Occipital lobe (tissue), 3 donors: ENCODE measurements at places on chromosomes 2 and 18.

DNA sequence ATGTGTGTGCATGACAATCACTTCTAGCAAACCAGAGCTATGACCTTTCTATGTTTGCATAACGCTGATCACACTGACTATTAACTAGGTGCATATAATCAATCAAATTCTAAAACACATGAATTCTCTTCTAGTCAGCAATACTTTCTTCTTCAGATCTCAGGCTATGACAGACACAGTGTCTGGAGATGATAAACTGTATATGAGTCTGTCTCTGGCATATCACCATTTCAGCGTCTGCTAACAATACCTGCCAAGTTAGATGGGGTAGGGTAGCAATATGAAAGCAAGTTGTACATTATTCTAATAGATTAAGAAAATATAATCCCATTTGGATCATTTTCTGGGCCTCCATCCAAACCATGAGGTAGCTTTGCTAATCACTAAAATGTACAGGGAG lies 354.2 kb upstream of the EPHA4 start:
- DNase-seq: no peak

- DNase-seq: no peak
Observed at GRCh38 chr2:1140389-1141003, 189.8 kb downstream of the SNTG2 start.

DNA sequence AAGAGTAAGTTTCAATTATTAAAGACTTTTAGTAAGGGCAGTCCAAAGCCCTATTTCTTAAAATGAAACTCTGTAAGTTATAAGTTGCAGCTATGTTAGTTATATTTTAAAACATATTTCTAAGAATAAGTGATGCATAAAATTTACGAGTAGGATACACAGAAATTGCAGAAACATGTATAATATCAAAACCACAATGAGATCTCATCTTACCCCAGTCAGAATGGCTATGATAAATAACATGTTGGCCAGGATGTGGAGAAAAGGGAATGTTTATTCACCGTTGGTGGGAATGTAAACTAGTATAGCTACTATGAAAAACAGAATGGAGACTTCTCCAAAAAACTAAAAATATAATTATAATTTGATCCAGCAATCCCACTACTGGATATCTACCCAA lies 201.2 kb downstream of the CBLN2 start:
- DNase-seq: no peak

- DNase-seq: no peak
Observed at GRCh38 chr2:201407265-201407664, 44.0 kb downstream of the TRAK2 start.

DNA sequence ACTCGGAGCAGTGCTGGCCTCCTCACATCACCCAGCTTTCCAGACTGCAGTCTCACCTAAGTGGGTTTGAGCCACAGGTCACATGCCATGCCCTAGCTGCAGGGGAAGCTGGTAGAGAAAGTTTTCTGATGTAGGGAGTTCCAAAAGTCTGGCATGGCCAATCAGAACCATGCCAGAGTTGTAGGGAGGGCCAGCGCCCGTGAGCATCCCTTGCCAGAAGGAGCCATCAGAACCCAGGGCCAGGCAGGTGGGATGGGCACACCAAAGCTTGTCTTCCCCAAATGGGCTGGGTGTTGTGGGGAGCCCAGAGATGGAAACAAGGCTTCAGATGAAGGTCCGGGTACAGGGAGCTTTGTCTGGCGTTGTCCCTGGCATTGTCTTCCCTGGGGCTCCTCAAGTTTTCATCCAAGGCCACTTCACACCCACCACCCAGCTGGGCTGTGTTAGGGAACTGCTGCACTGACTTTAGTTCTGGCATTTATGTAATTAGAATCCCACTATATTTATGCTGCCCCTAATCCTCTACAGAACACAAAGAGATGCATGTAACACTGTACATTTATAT lies 247.9 kb downstream of the KLHL29 start:
- DNase-seq: no peak

DNA sequence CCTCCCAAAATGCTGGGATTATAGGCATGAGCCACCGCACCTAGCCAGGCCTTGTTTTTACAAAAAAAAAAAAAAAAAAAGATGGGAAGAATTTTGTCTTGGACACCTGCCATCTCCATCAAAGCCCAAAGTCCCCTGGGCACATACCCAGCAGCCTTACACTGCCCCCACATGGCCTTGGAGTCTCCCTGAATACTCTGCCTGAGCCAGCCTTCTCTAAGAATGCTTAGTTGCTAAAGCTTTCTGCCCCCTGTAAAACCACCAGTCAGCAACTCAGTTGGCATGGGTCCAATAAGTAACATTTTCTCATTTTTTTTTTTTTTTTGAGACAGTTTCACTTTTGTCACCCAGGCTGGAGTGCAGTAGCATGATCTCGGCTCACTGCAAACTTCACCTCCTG lies 40.6 kb downstream of the SPC25 start:
- no peak for DNase-seq

GRCh38 chr2:55441280-55441892 lies 21.7 kb upstream of the CCDC88A start:
- no peak for DNase-seq

DNA sequence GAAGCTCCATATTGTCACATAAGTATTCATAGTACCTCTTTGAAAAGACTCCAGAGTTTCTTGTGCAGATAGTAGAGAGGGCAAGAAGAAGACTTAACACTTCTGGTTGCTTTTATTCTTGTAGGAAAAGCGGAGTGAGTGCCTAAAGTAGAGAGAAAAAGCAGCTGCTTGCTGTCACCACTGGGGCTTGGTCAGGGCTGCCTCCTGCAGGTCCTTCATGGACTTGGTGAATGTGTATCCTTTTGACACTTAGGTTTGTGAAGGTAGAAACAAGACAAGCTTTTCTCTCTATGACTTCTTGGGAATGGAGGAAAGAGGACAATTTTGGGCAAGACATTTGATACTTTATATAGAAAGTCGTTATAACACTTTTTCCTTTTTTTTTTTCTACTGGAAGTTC lies 312.8 kb upstream of the FANCL start:
- DNase-seq: no peak

GRCh38 chr18:2146754-2147153 lies 424.6 kb downstream of the METTL4 start:
- DNase-seq: no peak
